ENCODE measurements at places on chromosomes 2 and 18.
A peak's percentile ranks its signal among the peaks of the same experiment; 100 is the strongest.

DNA sequence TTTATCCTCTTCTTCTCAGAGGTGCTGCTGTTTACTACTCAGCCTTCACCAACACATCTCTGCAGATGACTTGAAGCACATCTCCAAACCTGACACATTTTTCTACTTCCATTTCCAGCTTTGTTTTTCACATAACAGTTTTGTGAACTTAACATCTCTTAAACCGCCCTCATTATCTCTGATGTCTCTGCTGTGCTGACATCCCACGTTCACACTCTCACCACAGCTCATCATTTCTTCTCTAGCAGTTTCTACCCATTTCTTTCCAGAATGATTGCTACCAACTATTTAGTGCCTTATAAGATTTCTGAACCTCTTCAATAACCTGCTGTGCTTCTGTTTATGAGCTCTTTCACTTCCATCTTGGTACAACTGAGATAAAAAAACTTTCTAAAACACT, 238.0 kb downstream of the PTPRM start:
- DNase-seq: no peak

GRCh38 chr2:222518570-222519381, 94.4 kb downstream of the SGPP2 start:
- DNase-seq: peak; percentile 27

- DNase-seq: no peak
These were observed 25.5 kb downstream of the CENPO start for GRCh38 chr2:24818721-24819167.

GRCh38 chr2:204407204-204408014, 137.9 kb upstream of the PARD3B start:
- DNase-seq: no peak

DNA sequence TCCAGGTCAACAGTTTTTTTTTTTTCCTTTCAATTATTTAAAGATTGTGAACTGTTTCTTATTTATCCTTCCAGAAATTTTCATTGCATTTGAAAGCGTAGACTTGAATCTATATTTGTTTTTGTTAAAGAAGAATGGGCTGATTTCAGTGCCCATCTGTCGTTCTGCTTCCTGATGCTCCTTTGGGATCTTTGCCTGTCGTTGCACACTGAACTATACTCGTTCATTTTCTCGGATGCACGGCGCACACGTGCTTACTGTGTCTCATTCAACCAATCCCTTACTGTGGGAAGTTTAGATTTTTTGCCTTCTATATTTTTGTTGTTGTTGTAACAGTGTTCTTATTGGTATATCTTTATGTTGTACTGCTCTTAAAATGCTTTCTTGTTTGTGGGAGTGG, 149.7 kb downstream of the VAPA start:
- no peak for DNase-seq

DNA sequence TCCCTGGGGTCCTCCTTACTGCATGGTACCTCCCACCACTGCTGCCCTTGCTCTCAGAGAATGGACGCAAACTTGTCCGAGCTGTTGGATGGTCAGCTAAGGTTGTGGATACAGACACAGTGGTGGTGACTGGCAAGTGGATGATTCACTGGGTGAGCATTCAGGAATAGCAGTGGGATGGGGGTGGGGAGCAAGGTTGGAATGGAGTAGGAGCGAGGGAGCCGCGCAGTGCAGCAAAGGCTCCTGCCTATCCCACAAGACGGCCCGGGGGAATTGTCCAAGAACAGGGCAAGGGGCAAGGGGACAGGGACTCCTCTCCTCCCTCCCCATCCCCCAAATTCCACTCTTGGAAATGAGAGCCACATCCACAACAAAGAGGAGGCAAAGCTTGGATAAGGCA, 102.2 kb downstream of the PIEZO2 start:
- no peak for DNase-seq

GRCh38 chr2:6771634-6772611, 93.8 kb downstream of the CMPK2 start:
- no peak for DNase-seq

DNA sequence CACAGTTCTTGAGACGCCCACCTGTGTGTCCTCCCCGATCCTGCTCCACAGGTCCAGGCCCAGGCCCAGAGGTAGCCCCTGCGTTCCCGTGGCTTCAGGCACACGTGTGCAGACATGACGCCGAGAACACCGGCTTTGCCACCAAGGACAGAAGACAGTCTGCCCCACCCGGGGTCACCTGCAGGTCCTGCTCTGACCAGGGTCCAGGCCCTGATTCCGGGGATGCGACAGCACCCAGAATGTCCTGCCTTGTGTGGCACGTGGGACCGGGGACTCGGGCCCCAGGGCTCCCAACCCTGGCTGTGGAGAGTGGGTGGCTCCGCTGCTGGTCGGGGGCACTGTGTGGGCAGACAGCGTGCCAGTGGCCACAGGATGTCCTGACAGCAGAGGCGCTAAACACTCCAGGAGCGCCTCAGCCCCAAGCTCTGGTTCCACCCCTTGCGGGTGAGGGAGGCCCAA, 36.9 kb downstream of the ADI1 start:
- DNase-seq: no peak

GRCh38 chr2:33655626-33656320, 56.7 kb upstream of the FAM98A start:
- DNase-seq: no peak

DNA sequence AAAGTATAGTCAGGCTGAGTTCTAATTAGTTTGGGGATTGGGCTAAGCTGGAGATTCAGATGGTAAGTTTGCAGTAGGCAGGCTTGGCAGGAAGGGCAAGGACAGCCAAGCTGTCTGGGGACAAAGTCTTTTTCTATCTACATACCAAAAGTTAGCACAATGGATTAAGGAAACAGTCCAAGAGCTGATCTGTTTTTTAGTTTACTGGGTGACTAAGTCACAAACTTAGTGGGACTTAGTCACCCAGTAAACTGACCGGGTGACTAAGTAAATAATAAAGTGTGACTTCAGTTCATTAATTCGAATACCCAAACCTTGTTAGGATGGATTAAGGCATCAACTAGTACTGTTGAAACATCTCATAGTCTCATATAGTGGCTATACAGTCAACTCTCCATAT, 1386.0 kb upstream of the CELF4 start:
- DNase-seq: no peak

- no peak for DNase-seq
These were observed at the start of gene REG3G for GRCh38 chr2:79025421-79025820. REG3G (plus strand) TSS chr2:79025702; CDS start chr2:79026094, 392 bp downstream.

- no peak for DNase-seq
These were observed 3.3 kb downstream of the INPP5D start for GRCh38 chr2:233063269-233063975.

DNA sequence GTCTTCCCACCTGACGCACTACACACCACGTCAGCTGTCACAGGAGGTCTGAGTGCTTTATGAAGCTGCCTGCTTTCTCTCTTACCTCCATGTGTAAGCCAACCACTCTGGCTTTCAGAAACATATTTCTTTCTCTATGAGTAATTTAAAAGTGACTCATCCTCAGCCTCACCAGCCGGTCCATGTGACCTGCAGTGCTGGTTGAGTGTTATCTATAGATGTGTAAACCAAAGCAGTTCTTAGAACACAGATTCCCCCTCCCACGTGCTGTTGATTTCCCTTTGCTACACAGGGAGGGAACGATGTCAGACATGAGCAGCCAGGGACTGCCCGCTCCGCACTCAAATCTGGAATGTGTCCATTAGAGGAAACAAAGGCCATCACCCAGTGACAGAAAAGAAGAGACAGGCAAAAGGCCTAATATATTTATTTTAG, 157.8 kb downstream of the BCL2 start:
- no peak for DNase-seq

DNA sequence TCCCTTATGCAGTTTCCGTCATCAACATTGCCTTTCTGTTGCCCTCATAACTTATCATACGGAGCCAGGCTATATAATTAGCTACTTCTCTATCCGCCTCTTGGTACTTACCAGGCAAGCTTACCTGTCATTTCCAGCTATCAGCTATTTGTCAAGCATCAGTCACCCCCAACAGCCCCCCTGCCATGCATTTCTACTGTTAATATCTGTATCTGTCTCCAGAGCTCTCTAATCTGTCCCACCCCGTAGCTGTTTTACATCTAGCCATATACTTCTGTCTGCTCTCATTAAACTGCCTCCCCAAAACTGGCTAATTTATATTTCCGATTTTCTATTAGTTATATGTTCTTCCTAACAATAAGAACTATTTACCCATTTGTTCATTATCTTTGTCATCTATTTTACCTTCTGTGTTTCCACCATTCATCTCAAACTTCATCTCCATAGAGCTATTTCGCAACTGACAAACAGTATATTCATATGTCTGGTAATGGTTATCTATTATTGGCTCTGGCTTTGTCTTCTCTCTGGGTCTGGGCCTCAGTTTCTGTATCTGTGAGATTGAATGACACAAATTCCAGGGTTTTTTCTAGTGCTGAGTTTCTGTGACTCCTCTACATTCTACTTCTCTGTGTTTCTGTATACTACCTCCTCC, 9.6 kb downstream of the EMX1 start:
- no peak for DNase-seq

Measured in NT2/D1 (cell line).